ENCODE measurements at places on chromosomes 4 and X. TPM values are rescaled to one million over a fixed set of nuclear protein-coding genes. Genes with fewer than 3 reads are reported as not detected.

The PRSS12 gene
- 0.03 TPM for polyA plus RNA-seq

The CFI gene
- polyA plus RNA-seq, result not detected

The FAM47E gene
- 0.18 TPM for polyA plus RNA-seq

The AFM gene
- polyA plus RNA-seq, result not detected

GRCh38 chrX:10121787-10122186 lies 35.0 kb upstream of the CLCN4 start:
- H3K4me1 ChIP-seq, result no peaks in the 10 kb centered on the region
- no peak for DNase-seq
- no peak overlapping the region for H3K4me3 ChIP-seq
- no peak overlapping the region for H3K27ac ChIP-seq
- no peaks in the 10 kb centered on the region for H3K27me3 ChIP-seq

- H3K27me3 ChIP-seq, result no peaks in the 10 kb centered on the region
- no peak for DNase-seq
- no peak overlapping the region for H3K27ac ChIP-seq
- H3K4me3 ChIP-seq, result no peak overlapping the region
Observed at GRCh38 chr4:67020438-67020797, 524.9 kb downstream of the CENPC start.

GRCh38 chr4:112752510-112752909 lies 115.6 kb downstream of the LARP7 start:
- no peaks in the 10 kb centered on the region for H3K36me3 ChIP-seq
- no peaks in the 10 kb centered on the region for H3K27me3 ChIP-seq
- H3K27ac ChIP-seq, result no peak overlapping the region
- no peaks in the 10 kb centered on the region for H3K4me1 ChIP-seq
- DNase-seq, result no peak

The NR3C2 gene
- polyA plus RNA-seq, result 7.6 TPM

DNA sequence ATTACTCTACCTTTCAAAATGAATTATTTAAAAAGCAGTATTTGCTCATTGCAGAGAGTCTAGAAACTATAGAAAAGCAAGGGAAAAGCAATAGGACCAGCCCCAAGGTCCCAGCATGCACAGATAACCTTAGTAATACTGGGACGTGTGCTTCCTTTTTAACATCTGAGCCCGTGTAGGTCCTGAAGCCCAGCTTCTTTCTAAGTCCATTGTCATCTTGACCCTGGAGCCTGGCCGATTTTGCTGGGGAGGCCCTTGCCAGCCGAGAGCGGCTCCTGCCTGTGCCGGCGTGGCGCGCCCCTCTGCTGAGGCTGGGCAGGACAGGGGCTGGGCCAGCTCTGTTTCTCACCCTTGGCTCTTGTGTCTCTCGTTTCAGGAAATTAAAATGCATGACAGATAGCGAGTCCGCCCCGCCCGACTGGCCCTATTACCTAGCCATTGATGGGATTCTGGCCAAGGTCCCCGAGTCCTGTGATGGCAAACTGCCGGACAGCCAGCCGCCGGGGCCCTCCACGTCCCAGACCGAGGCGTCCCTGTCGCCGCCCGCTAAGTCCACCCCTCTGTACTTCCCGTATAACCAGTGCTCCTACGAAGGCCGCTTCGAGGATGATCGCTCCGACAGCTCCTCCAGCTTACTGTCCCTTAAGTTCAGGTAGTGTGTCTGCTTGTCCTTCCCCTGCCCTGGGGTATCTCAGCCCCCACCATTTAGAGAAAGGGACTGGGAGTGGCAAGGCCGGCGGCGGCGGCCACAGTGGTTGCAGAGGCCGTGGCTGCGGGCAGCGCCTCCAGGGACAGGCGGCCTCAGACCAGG lies 4.1 kb downstream of the MSANTD1 start:
- no peak overlapping the region for H3K27ac ChIP-seq
- no peak for DNase-seq
- H3K4me3 ChIP-seq, result no peak overlapping the region
- no peaks in the 10 kb centered on the region for H3K36me3 ChIP-seq
- no peaks in the 10 kb centered on the region for H3K4me1 ChIP-seq

- no peak overlapping the region for H3K4me3 ChIP-seq
- no peaks in the 10 kb centered on the region for H3K36me3 ChIP-seq
- H3K4me1 ChIP-seq, result no peaks in the 10 kb centered on the region
- H3K27ac ChIP-seq, result no peak overlapping the region
- no peaks in the 10 kb centered on the region for H3K27me3 ChIP-seq
Observed at GRCh38 chrX:139423186-139423585, 107.4 kb upstream of the F9 start.

DNA sequence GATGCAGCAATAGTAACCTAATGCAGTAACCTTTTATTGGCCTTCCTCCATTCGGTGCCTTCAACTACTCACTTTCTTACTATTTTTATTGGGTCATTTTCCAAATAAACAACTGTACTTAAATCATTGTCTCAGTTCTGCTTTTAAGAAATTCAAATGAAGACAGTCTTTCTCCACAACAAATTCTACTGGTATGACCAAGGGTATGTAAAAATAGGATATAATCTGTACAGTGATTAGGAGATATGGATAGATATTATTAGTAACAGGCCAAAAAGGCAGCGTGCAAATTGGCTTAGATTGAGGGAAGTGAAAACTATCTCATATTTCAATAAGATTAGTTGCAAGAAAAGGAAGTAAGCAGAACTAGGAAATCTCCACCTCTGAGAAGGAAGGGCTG lies 177.4 kb upstream of the PPP1R2C start:
- H3K4me1 ChIP-seq, result peaks cover 34% of the 10 kb centered on the region
- H3K4me3 ChIP-seq, result no peak overlapping the region
- H3K36me3 ChIP-seq, result no peaks in the 10 kb centered on the region
- no peak overlapping the region for H3K27ac ChIP-seq
- H3K27me3 ChIP-seq, result no peaks in the 10 kb centered on the region

- H3K27me3 ChIP-seq, result no peaks in the 10 kb centered on the region
- DNase-seq, result peak; percentile 39
- H3K4me3 ChIP-seq, result no peak within 1 kb of the TSS
Observed at GRCh38 chrX:66638591-66639500, at the start of gene EDA2R. Gene EDA2R, minus strand, starts transcription at chrX:66639078. Its CDS starts 23,058 bp downstream, at chrX:66616020.

- H3K36me3 ChIP-seq, result no peaks in the 10 kb centered on the region
- H3K27ac ChIP-seq, result no peak overlapping the region
- no peaks in the 10 kb centered on the region for H3K4me1 ChIP-seq
- DNase-seq, result no peak
- no peak overlapping the region for H3K4me3 ChIP-seq
Observed at GRCh38 chr4:3257103-3257555, 8.2 kb downstream of the MSANTD1 start.

The TAF7L gene
- polyA plus RNA-seq, result not detected

The GPR34 gene
- 0.35 TPM for polyA plus RNA-seq

The DMD gene
- 0.18 TPM for polyA plus RNA-seq

- H3K27me3 ChIP-seq, result no peaks in the 10 kb centered on the region
- no peak overlapping the region for H3K27ac ChIP-seq
- H3K4me3 ChIP-seq, result no peak overlapping the region
- DNase-seq, result no peak
Observed at GRCh38 chrX:131944936-131945902, 77.9 kb upstream of the STK26 start.

- H3K4me1 ChIP-seq, result no peaks in the 10 kb centered on the region
- no peak overlapping the region for H3K4me3 ChIP-seq
- no peak overlapping the region for H3K27ac ChIP-seq
- DNase-seq, result no peak
- no peaks in the 10 kb centered on the region for H3K27me3 ChIP-seq
Observed at GRCh38 chr4:20176881-20177280, 74.8 kb upstream of the SLIT2 start.

DNA sequence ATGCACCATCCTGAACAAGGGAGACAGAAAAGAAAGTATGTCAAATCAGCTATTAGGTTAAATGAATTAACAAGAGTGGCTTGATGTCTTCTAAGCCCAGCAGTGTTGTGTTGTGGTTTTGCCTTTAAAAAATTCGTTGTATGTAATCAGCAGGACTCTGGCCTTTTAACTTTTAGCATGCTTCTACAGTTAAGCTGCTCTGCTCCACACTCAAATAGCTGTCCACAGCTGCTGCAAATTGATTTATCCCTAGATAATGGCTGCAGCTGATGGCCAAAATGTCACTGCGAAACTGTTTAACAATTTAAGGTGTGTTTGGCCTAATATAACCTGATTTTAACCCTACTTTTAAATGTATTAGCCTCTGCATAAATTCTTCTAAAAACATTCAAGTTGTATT lies 85.8 kb downstream of the CXXC4 start:
- H3K36me3 ChIP-seq, result no peaks in the 10 kb centered on the region
- H3K4me1 ChIP-seq, result no peaks in the 10 kb centered on the region
- DNase-seq, result no peak
- no peak overlapping the region for H3K4me3 ChIP-seq
- H3K27ac ChIP-seq, result no peak overlapping the region

DNA sequence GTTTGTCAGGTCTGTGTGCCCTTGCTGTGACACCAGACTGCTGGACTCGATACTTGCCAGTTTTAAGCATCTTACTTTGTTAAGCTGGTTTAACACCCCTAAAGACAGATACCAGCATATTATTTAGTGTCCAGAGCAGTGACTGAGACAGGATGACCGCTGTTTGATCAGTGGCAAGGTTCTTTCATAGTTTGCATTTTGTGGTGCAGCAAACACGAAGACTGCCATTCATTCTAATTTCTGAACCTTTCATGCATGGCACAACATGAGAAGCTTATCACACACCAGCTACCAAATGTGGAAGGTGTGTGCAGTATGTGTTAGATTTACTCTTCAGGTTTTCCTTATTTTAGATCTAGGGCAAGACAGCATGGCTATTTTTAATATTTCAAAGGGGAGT lies 28.2 kb downstream of the JADE1 start:
- no peaks in the 10 kb centered on the region for H3K27me3 ChIP-seq
- peaks cover 5% of the 10 kb centered on the region for H3K36me3 ChIP-seq
- no peak for DNase-seq
- no peak overlapping the region for H3K27ac ChIP-seq

The RAB9A gene
- 31.7 TPM for polyA plus RNA-seq

DNA sequence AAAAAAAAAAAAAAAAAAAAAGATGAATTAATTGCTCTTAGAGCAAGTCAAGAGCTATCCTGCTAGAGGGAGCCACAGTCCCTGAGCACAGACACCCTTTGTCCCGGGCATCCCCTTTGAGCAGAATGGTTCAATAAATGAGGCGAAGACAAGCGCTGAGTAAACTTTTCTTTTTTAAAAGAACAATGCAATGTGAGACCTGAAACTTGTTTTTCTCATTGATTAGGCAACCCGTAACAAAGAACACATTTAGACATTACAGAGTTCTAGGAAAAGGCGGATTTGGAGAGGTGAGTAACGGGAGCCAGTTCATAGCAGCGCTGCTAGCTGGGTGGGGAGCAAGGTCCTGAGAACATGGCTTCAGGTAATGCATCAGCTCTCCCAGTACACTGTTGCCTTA lies 46.1 kb downstream of the GRK4 start:
- H3K4me1 ChIP-seq, result no peaks in the 10 kb centered on the region
- peak; percentile 13 for DNase-seq
- no peaks in the 10 kb centered on the region for H3K27me3 ChIP-seq
- H3K27ac ChIP-seq, result no peak overlapping the region
- no peak overlapping the region for H3K4me3 ChIP-seq
- H3K36me3 ChIP-seq, result no peaks in the 10 kb centered on the region

DNA sequence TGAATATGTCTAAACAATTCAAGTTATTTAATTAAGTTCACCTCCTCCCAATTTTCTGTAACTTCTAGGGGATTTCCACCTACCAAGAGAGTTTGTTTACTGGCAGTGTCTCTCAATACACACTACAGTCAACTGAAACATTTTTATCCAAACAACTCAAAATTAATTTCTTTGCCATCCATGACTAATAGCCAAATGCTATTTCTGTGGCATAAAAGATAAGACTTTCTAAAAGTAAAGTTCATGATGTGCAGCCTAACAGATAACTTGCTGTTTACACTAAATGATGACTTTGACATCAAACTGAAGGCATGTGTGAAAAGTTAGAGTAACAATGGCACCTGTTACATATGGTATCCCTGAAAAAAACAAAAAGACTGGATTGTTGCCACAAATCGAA lies 7.3 kb downstream of the TAB3 start:
- H3K27me3 ChIP-seq, result no peaks in the 10 kb centered on the region
- no peak for DNase-seq
- no peaks in the 10 kb centered on the region for H3K36me3 ChIP-seq
- peaks cover 34% of the 10 kb centered on the region for H3K4me1 ChIP-seq
- no peak overlapping the region for H3K27ac ChIP-seq

The GAGE12E gene
- polyA plus RNA-seq, result not detected

DNA sequence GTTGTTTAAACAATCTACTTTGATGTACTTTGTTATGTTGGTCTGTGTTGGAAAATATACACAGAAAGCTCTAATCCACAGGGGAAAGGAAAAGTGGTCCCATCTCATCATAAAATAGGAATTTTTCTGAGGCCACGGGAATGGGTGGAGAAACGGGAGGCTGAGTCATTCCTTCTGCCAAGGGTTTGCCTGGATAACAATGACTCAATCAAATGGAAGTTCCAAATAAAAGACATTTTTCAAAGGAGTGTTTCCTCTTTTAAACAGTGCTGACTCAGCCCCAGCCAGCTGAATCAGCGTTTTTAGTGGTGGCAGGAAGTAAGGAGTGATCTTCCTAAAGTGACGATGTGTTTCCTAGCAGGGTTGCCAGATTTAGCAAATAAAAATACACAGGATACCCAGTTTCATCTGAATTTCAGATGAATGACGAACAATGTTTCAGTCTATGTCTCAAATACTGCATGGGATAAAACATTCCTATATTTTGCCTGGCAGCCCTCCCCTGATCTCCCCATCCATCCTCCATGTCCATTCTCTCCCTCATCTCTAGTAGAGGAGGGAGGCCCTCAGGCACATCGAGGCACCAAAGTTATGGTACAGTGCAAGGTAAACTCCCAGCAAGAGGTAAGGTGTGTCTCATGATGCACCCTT lies 345.4 kb upstream of the GATB start:
- peaks cover 93% of the 10 kb centered on the region for H3K4me1 ChIP-seq
- H3K27me3 ChIP-seq, result no peaks in the 10 kb centered on the region

GRCh38 chr4:44722001-44722400 lies 4.4 kb downstream of the GNPDA2 start:
- DNase-seq, result no peak
- no peaks in the 10 kb centered on the region for H3K36me3 ChIP-seq
- no peak overlapping the region for H3K27ac ChIP-seq
- no peaks in the 10 kb centered on the region for H3K27me3 ChIP-seq
- no peak overlapping the region for H3K4me3 ChIP-seq

DNA sequence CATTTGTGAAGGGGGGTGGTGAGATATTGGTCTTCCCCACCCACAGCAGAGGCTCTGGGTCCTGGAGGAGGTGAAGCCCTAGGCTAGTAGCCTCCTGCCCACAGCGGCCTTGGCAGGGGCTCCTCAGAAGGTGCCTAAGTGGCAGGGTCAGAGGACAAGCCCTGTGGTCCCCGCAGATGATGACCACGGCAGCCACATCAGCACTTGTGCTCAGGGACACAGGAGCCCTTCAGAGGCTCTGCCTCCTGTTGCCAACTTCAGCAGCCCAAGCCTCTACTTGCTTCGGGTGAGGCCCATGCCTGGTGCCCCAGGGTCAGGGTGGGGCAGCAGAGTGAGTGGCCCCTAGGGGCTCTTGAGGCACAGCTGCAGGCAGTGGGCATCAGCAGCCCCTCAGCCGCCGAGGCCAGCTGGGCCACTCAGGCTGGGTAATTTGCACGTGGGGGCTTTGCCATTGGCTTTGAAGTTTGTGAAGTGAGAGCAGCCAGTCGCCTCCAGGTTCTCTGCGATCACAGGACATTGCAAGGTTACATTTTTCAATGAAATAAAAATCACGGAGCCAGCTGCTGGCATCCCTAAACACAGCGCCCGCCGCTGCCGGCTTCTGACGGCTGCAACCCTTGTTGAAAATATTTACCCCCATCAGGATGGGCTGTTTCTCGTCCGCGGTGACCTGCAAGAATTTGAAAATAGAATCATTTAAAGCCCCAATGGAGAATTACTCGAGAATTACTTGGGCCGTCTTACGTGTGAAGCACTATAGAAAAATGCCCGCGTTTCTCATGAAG lies 108.5 kb downstream of the HMX1 start:
- H3K27me3 ChIP-seq, result no peaks in the 10 kb centered on the region
- H3K4me1 ChIP-seq, result no peaks in the 10 kb centered on the region
- no peak overlapping the region for H3K27ac ChIP-seq
- DNase-seq, result no peak
- no peaks in the 10 kb centered on the region for H3K36me3 ChIP-seq

The USP17L25 gene
- not detected for polyA plus RNA-seq

All from CD4-positive, alpha-beta memory T cell (primary cell).